ENCODE measurements at places on chromosomes 4 and X.
A peak's percentile ranks its signal among the peaks of the same experiment; 100 is the strongest.

DNA sequence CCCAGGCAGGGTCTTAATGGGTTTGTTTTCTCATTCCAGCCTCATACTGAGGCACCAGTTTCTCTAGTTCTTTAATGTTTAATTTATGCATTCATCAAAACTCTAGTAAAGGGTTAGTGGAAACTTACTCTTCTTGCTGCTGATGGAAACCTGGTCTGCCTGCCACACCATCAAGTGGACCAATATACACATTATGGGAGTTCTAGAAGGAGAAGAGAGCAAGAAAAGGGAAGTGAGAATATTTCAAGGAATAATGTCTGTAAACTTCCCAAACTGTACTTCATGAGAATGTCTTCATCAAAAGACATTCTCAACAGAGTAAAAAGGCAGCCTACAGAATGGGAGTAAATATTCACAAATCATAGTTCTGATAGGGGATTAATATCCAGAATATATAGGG lies 20.9 kb upstream of the DHX15 start:
- no peak for DNase-seq

GRCh38 chr4:3661989-3662388 lies 104.2 kb upstream of the ADRA2C start:
- DNase-seq, result no peak

- peak; percentile 24 for DNase-seq
Measured at GRCh38 chrX:14505648-14506047, 23.7 kb upstream of the GLRA2 start.

DNA sequence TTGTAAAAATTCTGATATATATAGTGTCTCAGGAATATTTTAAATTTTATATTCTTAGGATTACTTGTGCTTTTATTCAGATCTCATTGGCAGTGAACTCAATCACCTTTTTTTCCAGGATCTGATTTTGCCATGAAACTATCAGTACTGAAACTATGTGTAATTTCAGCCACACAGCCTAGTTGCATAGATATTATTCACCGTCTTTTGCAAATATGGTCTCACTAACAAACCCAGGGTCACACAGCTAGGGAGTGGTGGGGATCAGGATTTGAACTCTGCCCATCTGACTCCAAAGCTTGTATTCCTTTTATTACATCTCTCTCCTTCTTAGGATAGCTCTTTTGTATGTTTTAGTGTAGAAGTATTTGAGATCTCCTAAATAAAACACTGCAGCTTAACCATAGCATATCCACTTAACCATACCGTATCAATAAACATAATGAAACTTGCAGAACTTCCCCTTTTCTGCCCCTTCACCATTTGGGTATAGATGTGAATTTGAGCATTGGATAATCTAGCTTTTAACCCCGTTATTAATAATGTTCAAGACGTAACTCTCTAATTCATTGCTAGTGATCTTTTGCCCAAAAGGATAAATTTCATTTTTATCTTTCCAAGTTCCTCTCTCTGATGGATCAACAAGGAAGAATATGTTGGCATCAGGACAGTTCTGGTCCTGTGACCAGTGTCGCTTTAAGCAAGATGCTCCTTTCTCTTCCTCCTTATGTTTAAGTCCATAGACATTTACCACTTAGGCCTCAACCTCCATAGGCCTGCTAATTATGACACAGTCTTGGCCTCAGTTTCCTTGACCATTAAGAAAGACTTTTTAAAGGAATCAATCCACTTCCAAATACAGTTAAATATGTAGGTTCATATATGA lies 74.6 kb downstream of the RAPGEF2 start:
- DNase-seq, result no peak

DNA sequence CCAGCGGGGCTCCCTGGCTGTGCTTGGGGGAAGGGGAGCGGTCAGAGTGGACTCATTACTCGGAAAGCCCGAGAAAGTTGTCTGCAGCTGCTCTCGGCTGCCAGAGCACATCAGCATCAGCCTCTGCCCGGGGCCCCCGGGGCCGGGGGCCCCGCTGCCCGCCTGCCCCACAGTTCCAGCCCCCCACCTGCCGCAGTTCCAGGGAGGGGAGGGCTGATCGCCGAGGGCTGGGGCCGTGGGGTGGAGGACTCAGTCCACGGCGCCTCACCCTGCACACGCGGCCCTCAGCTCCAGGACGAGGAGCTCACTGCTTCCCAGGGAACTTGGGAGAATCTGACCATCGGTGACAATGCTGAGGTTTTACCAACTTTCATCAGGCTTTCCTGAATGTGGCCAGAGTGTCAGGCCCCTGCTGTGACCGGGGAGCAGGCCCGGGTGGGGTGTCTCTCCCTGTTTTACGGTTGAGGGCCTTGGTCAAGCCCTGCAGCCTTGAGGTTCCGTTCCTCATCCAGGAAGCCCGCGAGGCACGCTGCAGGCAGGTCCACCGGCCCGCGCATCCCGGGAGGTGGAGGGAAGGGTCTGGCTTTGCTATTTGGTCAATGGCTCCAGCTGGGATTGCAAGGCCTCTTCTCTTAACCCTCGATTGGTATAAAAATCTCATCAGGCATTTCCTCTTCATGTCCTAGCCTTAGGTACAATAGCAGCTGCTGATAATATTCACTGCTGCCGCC lies 57.2 kb downstream of the CPZ start:
- DNase-seq, result no peak

- peak; percentile 38 for DNase-seq
Measured at GRCh38 chr4:112677519-112678091, 40.7 kb downstream of the LARP7 start.

- peak; percentile 24 for DNase-seq
Measured at GRCh38 chrX:149036086-149036485, 469.0 kb downstream of the IDS start.

- DNase-seq, result no peak
Measured at GRCh38 chr4:173237152-173237551, 68.5 kb downstream of the GALNT7 start.

GRCh38 chr4:159271856-159272255 lies 169.0 kb downstream of the RAPGEF2 start:
- DNase-seq, result no peak

GRCh38 chr4:63678358-63678931 lies 730.8 kb downstream of the TECRL start:
- DNase-seq, result no peak

GRCh38 chrX:155997436-155997835 lies at the start of gene IL9R:
Gene IL9R (plus strand): TSS chrX:155997696. CDS start chrX:155997760, 64 bp downstream.
- DNase-seq, result no peak

GRCh38 chr4:154422152-154422551 lies 69.4 kb downstream of the DCHS2 start:
- DNase-seq, result no peak

DNA sequence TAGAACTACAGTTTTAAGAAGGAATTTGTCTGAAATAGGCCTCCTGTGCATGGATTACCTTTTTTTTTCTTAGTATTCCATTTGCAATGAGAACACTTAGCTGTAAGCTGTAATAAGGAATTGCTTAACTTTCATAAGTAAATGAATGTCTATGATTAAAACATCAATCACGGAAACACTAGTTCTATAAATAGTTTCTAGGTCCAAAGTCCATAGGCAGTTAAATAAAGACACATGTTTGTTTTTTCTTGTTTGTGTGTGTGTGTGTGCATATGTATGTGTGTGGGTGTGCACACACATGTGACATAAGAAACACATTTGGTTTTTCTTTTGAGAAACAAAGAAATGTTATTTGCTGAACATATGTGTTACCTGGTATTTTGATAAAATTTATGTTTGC lies 11.2 kb downstream of the GPRIN3 start:
- DNase-seq, result no peak

GRCh38 chr4:170662250-170662649 lies 572.5 kb upstream of the AADAT start:
- DNase-seq, result no peak

GRCh38 chr4:5435823-5436222 lies 272.5 kb downstream of the EVC2 start:
- DNase-seq, result no peak

DNA sequence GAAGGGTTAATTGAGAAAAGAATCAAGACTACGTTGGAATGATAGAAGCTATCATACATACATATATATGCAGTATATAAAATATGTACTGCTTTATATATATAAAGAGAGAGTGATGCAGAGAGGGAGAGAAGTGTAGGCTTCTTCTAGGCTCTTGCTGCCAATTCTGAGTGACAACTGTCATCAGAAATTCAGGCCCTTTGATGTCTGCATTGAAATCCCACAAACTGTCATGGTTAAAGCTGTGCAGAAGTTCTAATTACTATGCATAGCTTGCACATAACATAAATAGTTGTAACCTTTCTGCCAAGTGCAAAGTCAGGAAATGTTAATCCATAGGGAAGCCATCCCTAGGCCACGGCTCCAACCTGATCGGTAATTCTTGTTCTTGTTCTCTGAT lies 251.0 kb downstream of the STIM2 start:
- DNase-seq, result no peak

DNA sequence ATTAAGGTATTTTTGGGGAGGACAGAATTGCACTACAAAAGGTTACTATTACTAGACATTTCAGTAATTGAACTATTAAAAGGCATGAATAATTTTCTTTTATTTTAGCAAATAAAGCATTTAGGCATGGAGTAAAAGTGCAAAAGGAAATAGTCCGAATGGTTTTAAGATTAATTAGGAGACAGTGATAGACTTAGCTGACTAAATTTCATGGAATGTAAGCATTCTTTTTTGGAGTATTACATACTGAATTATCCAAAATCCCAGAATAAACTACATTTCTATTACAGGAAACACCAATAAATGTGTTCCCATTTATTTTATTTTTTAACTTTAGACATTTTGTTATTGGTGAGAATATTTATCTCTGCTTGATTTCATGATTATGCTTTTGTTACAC lies 30.7 kb upstream of the MAP9 start:
- no peak for DNase-seq

DNA sequence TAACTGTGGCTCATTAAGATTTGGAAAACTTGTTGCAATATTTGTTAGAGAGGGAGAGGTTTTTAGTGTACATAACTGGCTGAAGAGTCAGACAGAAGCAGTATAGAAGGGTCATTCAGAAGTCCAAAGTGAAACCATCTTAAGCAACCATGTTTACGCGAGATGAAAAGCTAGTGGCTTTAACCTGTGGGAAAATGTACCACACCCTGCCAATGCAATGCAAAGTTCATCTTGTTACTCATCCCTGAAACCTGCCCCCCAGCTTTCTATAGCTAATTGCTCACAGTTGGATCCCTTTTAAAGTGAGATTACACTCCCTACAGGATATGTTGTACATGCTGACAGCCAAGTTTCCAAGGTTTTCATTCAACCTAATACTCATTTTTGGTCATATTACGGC lies 96.7 kb upstream of the RAPGEF2 start:
- DNase-seq, result no peak

DNA sequence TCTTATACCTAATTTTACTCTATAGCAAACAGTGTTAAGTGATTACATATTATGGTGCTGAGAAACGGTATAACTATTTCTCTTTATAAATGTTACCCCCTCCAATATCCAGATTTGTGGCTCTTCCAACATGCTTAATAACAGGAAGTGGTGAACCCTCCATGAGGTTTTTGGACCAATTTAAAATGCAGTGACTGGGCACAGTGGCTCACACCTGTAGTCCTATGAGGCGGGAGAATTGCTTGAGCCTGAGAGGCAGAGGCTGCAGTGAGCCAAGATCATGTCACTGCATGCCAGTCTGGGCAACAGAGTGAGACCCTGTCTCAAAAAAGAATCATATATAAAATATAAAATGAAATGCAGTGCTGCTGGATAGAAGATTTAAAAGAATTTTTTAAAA lies 137.3 kb downstream of the MGST2 start:
- DNase-seq, result no peak

DNA sequence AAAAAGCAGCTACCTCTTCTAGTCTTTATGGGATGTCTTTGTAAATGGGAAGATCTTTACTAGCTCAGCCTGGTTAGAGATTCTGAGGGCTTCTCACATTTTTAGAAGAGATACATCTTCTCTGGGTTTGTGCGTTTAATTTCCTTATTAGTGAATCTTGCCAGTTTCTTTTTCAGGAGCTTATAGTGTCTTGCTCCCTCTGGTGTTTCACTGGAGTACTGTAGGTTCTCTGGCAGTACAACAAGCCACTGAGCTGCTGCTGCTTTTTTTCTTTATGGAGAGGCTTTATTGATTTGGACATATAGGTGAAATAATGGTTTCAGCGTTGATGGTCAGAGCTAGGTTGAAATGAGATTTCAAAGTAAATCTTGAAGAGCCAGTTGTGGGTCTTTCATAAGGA lies 82.9 kb downstream of the LAS1L start:
- DNase-seq, result peak; percentile 0

DNA sequence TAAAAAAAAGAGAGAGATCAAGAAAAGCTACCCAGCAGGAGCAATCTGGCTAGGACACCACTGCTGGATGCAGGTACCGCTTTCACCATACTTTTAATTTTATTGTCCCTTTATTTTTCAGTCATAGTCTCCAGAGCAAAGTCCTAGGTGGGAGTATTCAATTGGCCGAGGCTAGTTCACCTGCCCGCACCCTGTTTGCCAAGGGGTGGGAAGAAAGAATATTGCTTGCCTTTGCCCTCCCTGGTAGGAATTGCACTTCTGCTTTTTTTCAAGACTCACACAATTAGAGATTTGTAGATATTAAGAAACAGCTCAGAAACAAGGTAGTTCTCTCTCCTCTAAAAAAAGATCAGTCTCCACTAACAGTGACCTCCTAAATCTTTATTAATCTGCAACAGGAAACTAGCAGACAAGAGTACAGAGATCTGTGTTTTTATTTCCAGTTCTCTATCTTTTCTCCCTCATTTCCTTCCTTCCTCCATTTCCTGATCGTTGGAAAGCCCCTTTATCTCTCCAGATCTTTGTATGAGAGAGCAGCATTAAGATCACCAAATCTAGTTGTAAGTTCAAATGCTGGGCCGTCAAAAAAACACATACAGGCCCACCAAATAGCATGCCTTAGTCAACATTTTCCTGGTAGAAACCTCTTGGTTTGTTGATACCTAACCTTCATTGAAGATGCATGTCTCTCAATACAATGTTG lies 9.4 kb upstream of the RPGR start:
- DNase-seq, result no peak

DNA sequence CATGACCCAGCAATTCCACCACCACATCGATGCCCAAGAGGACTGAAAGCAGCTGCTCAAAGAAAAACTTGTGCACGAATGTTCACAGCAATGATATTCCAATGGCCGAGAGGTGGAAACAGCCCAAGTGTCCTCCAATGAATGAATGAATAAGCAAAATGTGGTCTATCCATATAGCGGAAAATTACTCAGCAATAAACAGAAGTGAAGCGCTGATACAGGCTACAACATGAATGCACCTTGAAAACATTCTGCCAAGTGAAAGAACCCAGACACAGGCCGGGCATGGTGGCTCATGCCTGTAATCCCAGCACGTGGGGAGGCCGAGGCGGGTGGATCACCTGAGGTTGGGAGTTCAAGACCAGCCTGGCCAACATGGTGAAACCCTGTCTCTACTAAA lies 5.2 kb upstream of the SLC2A9 start:
- no peak for DNase-seq

GRCh38 chr4:181599134-181599533 lies 644.1 kb upstream of the TENM3 start:
- DNase-seq, result no peak
